Stimulated activated CD4-positive, alpha-beta T cell treated with anti-CD3 and anti-CD28 coated beads, Interleukin-15, amount 100 ng/mL, for 1 hour (primary cell): ENCODE measurements at places on chromosomes 6 and 20.

- no peak for DNase-seq
Measured at GRCh38 chr6:29984232-29984631, 41.9 kb downstream of the HLA-A start.

- no peak for DNase-seq
Measured at GRCh38 chr6:23447731-23448130, 678.3 kb upstream of the NRSN1 start.

GRCh38 chr6:38305995-38306681 lies 333.6 kb downstream of the BTBD9 start:
- DNase-seq: no peak

- no peak for DNase-seq
Measured at GRCh38 chr6:76342611-76343160, 270.2 kb upstream of the IMPG1 start.

- no peak for DNase-seq
Measured at GRCh38 chr6:130203370-130203769, 19.4 kb downstream of the SAMD3 start.

GRCh38 chr6:90977513-90977912 lies 390.6 kb upstream of the MAP3K7 start:
- no peak for DNase-seq

DNA sequence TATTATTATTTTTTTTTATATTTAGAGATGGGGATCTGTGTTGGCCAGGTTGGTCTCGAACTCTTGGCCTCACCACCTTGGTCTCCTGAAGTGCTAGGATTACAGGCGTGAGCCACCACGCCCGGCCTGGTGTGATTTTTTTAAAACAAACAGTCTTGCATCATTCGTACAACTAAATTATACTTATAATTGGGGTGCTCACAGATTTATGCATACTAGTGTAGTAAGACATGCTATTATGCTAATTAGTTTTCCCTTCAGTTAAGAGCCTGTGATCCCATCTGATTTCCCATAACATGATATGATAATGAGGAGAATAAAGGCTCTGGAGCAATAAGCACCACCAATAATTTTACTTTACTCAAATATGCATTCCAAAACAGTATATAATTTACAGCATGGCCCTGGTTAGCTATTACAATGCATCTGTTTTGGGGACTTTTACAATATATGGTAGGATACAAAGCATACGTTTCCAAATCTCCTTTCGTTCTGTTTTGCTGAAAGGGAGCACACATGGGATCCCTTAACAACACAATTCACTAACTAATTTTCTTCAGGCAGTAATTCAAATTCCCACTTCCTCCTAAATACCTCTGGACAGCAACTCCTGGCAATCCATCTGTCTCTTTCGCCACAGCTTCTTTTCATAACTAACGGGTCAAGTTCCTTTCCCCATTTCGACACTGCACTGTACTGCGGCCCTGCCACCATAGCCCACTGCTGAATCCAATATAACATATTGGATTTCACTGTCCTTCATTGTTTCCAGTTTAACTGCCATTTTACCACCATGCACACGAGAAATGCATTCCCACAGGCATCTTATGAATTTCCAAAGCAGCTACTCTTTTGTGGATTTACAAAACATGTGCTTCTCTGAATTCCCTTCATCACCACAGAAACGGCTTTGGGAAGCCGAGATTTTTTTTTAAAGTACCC lies 1.7 kb downstream of the NUDT3 start:
- DNase-seq: no peak
